ENCODE measurements at places on chromosomes 13 and 19.

- peak; percentile 11 for DNase-seq
Observed at GRCh38 chr13:93862259-93862658, 617.2 kb downstream of the DCT start.

GRCh38 chr13:105670179-105670990 lies 865.1 kb downstream of the EFNB2 start:
- peak; percentile 87 for DNase-seq

- no peak for DNase-seq
Observed at GRCh38 chr19:7645163-7645562, 8.3 kb downstream of the STXBP2 start.

GRCh38 chr13:57739089-57739488 lies 107.5 kb downstream of the PCDH17 start:
- DNase-seq: no peak

GRCh38 chr19:46265217-46265828 lies 31.5 kb upstream of the HIF3A start:
- DNase-seq: peak; percentile 89

DNA sequence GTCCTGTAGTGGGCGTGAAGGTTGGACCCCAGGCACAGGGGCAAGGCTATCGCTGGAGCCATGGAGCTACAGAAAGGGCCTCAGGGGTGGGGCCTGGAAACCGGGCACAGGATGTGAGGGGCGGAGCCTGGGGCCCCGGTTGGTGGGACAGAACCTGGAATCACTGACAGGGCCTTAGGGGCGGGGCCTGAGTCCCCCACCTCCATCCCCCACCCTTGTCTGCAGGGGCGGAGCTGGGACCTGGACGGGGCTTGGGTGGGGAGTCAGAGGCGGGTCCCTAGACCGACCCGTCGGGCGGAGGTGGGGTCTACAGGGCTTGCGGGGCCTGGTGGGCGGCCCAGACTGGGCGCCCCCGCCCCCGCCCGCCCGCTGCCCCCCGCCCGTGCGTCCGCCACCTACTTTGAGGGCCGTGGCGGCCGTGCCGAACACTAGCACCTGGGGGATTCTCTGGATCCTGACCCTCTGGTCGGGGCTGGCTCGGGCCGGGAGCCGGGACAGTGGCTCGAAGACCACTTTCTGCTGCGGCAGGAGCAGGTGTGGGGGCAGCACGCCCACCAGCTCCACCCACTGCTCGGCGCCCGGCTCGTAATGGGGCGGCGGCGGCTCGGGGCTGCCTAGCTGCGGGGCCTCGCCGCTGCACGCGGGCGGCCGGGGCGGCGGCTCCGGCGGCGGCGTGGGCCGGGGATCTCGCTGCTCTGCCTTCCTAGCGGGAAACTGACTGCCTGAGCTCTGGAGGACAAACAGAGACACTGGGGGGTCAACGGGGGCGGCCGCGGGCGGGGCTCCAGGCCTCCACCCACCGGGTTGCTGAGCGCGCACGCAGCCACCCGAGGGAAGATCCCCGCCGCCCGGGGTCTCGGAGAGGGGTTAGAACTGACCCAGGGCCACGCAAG lies 26.3 kb downstream of the DCAF15 start:
- peak; percentile 18 for DNase-seq

GRCh38 chr13:87324558-87324957 lies 346.6 kb upstream of the SLITRK5 start:
- no peak for DNase-seq

- DNase-seq: no peak
Observed at GRCh38 chr19:15623711-15624318, 8.8 kb downstream of the CYP4F8 start.

- no peak for DNase-seq
Observed at GRCh38 chr13:77853703-77854102, 64.9 kb downstream of the EDNRB start.

GRCh38 chr19:30390356-30390988 lies 18.3 kb downstream of the ZNF536 start:
- no peak for DNase-seq

GRCh38 chr13:40130871-40131636 lies 475.6 kb downstream of the COG6 start:
- peak; percentile 85 for DNase-seq

DNA sequence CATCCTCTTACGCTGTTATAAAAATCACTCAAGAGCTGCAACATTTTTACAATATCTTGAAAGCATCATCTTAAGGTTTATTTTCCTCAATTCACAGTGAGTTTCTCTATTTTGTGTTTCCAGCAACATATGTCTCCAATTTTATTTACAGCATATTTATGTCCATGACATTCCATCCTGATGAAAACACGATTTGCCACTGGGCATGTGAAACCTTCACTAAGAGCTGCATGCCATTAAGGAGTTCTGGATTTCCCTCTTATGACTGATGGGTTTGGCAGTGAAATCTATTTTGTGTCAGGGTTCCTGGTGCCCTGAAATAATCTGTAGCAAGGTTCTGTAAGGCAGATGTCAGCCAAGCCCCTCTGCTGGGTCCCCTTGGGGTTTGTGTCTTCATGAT lies 527.6 kb upstream of the KLF12 start:
- DNase-seq: no peak

GRCh38 chr13:45773236-45773635 lies 71.1 kb downstream of the CBY2 start:
- no peak for DNase-seq

DNA sequence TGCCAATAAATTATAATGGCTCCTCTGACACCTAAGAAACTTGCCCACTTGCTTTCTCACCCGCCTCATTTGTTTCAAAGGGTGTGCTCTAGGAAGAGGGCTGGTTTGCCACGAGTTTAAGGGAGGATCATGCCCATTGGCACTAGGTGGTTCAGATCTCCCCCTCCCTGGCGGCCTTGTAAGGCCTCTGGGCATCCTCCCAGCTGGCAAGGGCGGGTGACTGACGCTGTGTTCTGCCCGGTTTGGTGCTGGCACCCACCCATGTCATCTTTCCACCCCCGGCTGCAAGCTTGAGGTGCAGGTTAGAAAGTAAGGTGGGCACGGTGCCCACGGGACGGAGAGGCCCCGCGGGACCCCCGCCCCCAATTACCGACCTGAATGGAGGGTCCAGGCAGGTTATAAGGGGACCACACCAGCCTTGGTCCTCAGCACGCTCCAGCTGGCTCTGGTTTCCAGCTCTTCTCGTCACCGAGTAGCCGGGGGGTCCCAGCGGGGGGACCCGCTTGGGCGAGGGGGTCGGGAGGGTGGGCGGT lies 90.4 kb downstream of the PTPRS start:
- no peak for DNase-seq

DNA sequence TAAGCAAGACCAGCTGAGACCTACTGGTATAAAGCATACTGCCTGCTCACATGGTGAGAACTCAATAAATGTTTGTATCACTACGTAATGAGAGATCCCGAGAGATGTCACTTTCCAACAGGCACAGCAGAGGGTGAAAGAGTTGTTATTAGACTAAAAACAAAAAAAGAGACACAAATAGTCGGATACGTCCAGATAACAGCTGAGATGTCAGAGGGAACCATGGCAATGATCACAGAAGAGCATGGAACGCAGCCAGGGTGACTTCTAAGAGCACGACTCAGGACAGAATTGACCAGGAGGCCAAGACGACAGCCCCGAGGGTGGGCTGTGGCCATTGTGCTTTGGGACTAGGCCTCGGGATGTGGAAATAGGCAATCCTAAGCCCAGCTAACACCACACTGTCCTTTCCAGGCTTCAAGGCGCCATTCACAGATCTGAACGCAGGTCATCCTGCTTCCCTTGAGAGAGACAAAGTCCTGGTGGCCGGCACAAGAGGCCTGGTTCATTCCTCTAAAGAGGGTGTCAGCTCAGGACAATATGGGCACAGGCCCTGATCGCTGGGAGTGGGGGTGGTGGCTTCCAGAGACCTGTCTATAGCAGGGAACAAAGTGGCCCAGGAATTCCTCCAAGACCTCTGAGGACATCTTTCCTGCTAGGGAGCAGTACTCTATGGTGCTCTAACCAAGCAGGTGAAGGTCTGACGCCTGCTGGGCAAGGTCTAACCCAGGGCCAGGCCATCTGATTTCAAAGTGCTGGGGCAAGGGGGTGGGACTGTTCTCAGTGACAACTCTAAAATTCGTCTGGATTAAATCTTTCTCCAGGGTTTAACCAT lies 3.2 kb downstream of the SH3GL1 start:
- no peak for DNase-seq

GRCh38 chr13:51733374-51734298 lies 70.3 kb downstream of the DHRS12 start:
- DNase-seq: no peak

DNA sequence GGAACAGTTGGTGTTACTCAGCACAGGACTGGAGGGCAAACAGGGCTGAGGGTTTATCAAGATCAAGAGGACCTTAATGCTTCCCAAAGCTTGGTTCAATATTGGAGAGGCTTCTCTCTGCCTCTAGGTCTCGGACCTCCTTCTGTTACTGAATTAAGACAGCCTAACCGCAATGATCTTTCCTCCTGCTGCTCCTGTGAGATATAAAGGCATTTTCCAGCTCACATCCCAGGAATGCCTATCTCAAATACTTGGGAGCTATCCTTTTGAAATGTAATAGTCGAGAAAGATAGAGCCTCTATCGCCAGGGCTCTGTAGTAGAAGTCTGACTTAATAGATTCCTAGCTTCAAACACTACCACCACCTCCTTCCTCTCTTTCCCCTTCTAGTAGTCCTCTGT lies 1475.0 kb downstream of the SLITRK1 start:
- DNase-seq: no peak

GRCh38 chr13:97191142-97191541 lies 31.0 kb upstream of the MBNL2 start:
- no peak for DNase-seq

DNA sequence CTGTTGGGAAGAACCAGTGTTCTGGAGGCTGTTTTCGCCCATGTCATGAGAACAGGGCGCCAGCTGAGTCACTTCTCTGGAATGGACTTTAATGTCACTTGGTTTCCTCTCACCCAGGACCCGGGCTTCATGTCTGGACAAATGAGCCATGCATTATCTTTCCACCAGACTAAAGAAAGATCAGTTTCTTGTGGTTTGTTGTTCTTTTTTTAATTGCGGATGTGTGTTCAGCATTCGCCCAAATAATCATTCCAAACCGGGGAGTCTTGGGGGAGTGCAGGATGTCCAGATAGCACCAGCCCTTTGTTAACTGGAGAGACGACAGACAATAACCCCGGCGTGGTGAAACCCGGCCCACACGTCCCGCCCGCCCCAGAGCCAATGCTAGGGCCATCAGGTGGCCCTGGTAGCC lies 102.5 kb downstream of the COL4A2 start:
- peak; percentile 71 for DNase-seq
